ENCODE measurements at places on chromosomes 7 and 10.
A peak's percentile ranks its signal among the peaks of the same experiment; 100 is the strongest.

- peak; percentile 39 for DNase-seq
These were observed 320.7 kb downstream of the GPR37 start for GRCh38 chr7:124444696-124445480.

DNA sequence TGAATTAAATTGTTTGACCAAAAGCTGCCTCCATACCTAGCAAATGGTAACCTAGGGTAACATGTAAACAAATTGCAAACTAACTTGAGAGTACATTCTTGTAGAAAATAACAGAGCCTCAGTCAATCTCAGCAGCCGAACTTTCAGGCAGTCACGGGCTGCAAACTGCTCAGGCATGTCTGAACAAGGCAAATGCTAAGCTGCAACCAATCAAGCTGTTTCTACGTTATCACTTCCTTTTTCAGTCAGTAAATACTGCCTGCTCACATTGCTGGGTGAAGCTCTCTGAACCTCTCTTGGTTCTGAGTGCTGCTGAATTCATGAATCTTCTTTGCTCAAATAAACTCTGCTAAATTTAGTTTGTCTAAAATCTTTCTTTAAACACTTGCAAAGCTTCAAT is 1212.4 kb downstream of the SORCS1 start:
- no peak for DNase-seq

DNA sequence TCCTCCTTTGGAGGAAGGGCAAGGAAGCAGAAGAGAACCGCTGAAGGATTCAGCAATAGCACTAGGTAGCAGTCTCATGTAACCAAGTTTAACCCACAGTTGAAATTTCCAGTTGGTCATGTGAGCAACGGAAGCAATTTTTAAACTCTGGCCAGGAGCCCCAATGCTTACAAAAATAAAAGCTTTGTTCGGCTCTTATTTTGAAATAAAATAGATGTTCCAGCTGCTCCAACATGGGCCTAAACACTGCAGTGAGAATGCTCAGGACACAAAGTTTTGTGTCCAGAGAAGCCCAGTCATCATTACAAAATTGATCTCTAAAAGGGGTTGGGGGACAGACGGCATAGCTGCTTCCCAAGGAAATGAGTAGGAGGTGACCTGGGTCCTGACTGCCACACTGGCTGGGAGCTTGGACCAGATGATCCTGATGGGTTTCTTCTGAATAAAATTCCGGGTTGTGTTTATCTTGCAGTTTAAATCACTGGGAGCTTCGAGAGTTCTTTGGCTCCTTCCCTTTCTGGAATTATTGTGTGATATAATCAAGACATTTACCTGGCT is 452 bp upstream of the TMEM140 start:
- DNase-seq = peak; percentile 65

GRCh38 chr10:44206127-44206818 is 178.6 kb downstream of the CXCL12 start:
- DNase-seq = no peak

GRCh38 chr10:121804460-121804859 is 123.4 kb downstream of the ATE1 start:
- no peak for DNase-seq

GRCh38 chr10:17059197-17059688 is 70.4 kb downstream of the CUBN start:
- DNase-seq = no peak

DNA sequence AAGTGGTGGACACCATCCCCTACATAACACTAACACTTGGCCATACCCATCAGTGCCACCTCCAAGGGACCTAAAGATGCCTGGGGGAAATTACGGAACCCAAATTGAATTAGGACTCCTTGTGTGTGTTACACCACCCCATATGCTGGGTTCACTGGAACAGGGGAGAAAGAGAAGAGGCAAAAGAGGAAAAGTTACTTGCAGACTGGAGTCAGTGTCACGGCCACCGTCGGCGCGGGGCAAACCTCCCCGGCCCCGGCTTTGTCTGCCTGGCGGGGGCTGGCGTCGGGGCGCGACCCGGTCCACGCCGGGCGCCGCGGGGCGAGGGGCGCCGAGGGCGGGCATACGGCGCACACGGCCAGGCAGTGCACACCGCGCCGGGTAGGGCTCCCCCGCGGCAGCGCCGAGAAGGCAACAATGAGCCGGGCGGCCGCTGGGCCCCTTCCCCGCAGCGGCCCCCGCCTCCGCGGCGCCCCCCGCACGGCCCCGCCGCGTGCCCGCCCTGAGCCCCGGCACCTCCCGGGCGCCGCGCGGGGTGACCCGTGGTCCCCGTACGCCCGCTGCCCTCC is 171.1 kb downstream of the FAM107B start:
- DNase-seq = no peak
